ENCODE measurements at places on chromosomes 7 and 10. TPM values are rescaled to one million over a fixed set of nuclear protein-coding genes. Genes with fewer than 3 reads are reported as not detected.

- H3K27me3 ChIP-seq: no peaks in the 10 kb centered on the region
- H3K4me1 ChIP-seq: no peaks in the 10 kb centered on the region
- no peak overlapping the region for H3K27ac ChIP-seq
- H3K4me3 ChIP-seq: no peak overlapping the region
These were observed 415.6 kb upstream of the FOXK1 start for GRCh38 chr7:4266270-4267040.

GRCh38 chr7:27997188-27997707 lies 183.3 kb downstream of the JAZF1 start:
- H3K27me3 ChIP-seq: no peaks in the 10 kb centered on the region
- H3K27ac ChIP-seq: no peak overlapping the region
- H3K36me3 ChIP-seq: no peaks in the 10 kb centered on the region
- H3K4me1 ChIP-seq: peaks cover 8% of the 10 kb centered on the region
- H3K4me3 ChIP-seq: no peak overlapping the region

- DNase-seq: no peak
- peaks cover 11% of the 10 kb centered on the region for H3K4me1 ChIP-seq
- H3K27me3 ChIP-seq: no peaks in the 10 kb centered on the region
- no peak overlapping the region for H3K4me3 ChIP-seq
- no peak overlapping the region for H3K27ac ChIP-seq
These were observed 4.4 kb upstream of the CCL26 start for GRCh38 chr7:75776295-75776971.

DNA sequence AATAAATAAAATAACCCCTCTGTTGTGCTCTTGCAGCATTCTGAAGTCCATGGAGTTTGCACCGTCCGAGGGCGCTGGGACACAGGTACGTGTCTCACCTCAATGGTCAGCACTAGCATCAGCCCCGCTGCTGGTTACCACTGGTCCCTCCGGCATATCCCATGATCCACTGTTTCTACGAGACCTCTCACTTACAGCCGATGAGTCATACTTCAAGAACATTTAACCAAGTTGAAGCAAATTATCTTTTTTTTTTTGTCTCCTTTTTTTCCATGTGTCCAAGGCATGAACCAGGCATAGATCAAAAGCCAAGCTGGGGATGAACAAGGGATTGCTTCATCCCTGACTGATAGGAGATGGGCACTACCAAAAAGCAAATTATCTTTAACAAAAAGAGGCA lies 92.9 kb upstream of the SH2B2 start:
- no peak for DNase-seq
- H3K27me3 ChIP-seq: no peaks in the 10 kb centered on the region
- peaks cover 13% of the 10 kb centered on the region for H3K4me1 ChIP-seq
- peaks cover 23% of the 10 kb centered on the region for H3K36me3 ChIP-seq
- no peak overlapping the region for H3K4me3 ChIP-seq

GRCh38 chr7:46201961-46202360 lies 280.9 kb upstream of the IGFBP3 start:
- peaks cover 5% of the 10 kb centered on the region for H3K4me1 ChIP-seq
- H3K27me3 ChIP-seq: no peaks in the 10 kb centered on the region
- no peak overlapping the region for H3K4me3 ChIP-seq
- H3K36me3 ChIP-seq: no peaks in the 10 kb centered on the region

DNA sequence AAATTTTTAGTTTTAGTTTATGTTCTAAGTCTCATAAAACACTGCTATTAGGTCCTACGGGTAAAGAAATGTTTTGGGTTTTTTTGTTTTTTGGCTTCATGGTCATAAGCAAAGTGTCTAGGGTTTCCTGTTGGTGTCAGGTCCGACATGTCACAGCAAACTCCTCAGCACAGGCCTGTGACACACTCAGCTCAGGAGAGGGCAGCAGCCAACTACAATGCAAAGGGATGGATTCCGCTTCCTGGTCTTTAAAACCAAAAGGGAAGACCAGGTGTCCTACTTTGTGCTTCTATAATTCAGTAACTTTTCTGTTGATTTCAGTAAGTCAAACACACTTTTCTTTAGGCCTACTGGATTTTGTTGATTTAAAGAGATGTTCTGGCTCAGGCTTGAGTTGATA lies 83.8 kb upstream of the MACROH2A2 start:
- no peaks in the 10 kb centered on the region for H3K27me3 ChIP-seq
- DNase-seq: peak; percentile 63
- H3K4me3 ChIP-seq: no peak overlapping the region
- H3K27ac ChIP-seq: no peak overlapping the region

DNA sequence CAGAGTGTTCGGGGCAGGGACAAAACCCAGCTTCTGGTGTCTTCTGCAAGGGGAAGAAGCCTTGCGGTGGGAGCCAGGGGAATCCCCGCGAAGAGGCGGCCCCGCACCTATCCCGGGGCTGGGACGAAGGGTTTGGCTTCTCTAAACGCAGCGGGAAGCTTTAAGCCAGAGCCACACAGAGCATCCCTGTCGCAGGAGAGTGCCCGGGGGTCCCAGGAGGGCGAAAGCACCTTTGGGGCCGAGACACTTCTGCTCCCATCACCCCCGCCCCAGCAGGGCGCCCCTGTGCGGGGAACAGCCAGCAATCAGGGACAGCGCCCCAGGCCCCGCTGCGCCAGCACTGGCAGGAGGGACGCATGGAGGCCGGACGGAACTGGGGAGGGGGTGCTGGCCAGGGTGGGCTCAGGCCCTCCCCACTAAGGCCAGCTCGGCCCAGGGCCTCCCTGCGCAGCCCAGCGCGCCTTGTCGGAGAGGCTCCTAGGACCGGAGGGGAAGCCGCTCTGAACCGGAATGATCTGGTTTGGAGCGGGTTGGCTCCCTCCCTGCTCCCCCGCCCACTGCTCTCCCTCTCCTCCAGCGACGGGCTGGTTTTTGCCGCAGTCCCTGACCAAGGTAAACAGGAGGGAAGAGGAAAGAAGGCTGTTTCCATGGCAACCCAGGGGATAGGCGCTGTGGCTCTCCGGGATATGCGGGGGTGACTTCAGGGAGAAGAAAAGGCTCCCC lies 63.9 kb downstream of the TMEM209 start:
- no peaks in the 10 kb centered on the region for H3K36me3 ChIP-seq
- peaks cover 5% of the 10 kb centered on the region for H3K4me1 ChIP-seq
- no peak overlapping the region for H3K27ac ChIP-seq
- peaks cover 22% of the 10 kb centered on the region for H3K27me3 ChIP-seq
- peak overlapping the region; percentile 68 for H3K4me3 ChIP-seq

DNA sequence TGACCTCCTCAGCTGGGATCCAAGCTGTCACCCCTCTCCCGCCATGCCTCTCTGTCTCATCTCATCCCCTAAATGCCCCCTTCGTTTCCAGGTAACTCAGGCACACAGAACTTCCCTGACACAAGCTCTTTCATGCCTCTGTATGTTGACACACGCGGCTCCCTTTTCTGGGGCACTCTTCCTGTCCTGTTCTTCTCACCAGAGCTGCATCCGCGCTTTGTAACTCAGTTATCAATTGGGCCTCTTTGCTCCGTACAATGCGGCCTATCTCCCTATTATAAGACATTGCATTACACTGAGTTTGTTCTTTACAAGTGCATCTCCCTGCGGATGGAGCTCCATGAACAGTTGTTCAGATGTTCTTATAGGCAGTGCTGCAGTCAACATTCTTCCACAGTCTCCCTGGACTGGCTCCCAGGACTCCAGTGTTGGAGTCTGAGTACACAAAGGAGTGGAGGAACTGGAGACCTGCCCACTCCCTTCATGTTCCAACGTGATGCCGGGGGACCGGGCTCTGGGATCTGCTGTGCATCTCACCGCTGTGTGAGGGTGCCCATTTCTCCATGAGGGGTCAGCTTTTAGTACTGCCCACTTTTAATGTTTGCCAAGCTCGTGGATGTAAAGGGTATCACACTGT lies 56.9 kb upstream of the TNS3 start:
- no peak for DNase-seq
- H3K27ac ChIP-seq: no peak overlapping the region
- no peaks in the 10 kb centered on the region for H3K36me3 ChIP-seq
- H3K4me1 ChIP-seq: peaks cover 24% of the 10 kb centered on the region

DNA sequence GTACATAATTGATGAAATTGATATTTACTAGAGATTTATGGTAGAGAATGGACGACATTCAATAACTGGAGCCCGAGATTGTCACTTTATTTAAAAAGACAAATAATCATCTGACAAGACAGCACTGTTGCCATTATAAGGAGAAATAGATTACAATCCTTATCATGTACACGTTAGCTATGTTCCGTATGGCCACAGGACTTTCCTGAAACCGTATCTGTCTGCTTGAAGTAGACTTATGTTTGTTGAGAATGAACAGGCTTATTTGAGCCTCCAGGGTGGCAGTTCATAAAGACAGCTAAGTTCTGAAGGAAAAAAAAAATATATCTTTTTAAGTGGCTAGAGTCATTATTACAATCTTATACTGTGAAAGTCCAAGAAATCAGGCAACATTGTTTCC lies 317.2 kb downstream of the BICC1 start:
- H3K27ac ChIP-seq: no peak overlapping the region
- no peak overlapping the region for H3K4me3 ChIP-seq
- no peaks in the 10 kb centered on the region for H3K36me3 ChIP-seq
- no peaks in the 10 kb centered on the region for H3K4me1 ChIP-seq

DNA sequence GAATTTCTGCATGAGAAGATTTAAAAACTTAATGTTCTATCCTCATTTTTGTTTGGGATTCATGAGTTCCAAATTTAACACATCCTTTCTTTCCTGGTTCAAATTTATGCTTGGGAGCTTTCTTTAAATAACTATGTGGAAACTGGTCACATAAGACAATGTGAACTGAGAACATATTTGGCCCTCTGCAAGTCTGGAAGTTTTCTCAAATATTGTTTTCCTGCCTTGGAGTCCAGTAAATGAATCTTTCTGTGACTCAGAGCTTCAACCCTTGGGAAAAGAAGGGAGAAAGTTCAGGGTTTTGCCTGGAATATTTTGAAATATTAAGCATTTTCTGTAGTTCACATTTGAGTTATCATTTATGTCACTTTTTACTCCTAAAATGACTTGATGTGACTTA lies 559.0 kb upstream of the NRP1 start:
- no peak for DNase-seq
- no peaks in the 10 kb centered on the region for H3K36me3 ChIP-seq
- H3K4me1 ChIP-seq: no peaks in the 10 kb centered on the region
- H3K4me3 ChIP-seq: no peak overlapping the region

- H3K27me3 ChIP-seq: no peaks in the 10 kb centered on the region
- no peak for DNase-seq
- no peak overlapping the region for H3K4me3 ChIP-seq
- no peaks in the 10 kb centered on the region for H3K4me1 ChIP-seq
These were observed 125.5 kb downstream of the PTPN20 start for GRCh38 chr10:47036771-47037170.

DNA sequence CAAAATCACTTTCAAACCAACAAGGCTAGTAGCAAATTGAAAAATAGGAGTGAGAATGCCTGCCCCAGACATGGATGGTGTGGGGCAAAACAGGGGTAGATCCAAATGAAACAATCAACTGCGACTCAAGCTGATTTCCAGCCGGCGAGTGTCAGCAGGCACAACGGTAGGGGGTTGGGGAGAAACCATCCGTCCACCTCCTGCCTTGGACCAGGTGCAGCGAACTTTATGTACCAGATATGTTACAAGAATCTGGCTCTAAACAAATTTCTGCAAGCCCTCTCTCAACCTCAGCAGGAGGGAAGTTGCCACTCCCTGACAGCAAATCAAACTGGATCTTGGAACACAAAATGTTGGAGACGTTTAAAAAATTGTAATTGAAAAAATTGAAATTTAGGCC lies 45.2 kb downstream of the PYROXD2 start:
- H3K4me1 ChIP-seq: peaks cover 18% of the 10 kb centered on the region
- H3K4me3 ChIP-seq: no peak overlapping the region
- no peaks in the 10 kb centered on the region for H3K27me3 ChIP-seq
- no peaks in the 10 kb centered on the region for H3K36me3 ChIP-seq
- H3K27ac ChIP-seq: no peak overlapping the region
- no peak for DNase-seq

DNA sequence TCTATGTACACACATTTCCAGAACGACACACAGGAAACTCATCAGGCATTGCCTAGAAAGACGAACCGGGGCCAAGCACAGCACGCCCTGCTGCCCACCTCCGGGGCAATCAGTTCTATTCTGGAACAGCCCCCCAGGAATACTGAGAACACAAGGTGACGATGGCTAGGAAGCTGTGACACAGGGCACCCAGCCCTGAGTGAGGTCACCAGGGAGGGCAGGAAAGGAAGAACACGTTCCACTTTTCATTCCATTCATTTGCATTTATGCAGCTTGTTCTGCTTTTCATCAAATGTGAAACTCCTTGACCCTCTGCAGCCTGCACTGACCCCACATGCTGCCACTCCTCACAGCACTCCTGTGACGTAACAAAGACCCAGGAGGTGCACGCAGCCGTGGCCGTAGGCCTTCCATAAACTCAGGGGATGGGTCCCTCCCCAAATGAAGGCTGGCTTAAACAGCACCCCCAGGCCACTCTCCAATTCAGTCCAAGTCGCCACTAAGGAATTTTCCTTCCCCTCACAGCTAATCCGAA lies 28.9 kb downstream of the MAD1L1 start:
- no peaks in the 10 kb centered on the region for H3K4me1 ChIP-seq
- H3K27me3 ChIP-seq: no peaks in the 10 kb centered on the region
- no peaks in the 10 kb centered on the region for H3K36me3 ChIP-seq
- H3K4me3 ChIP-seq: no peak overlapping the region
- H3K27ac ChIP-seq: no peak overlapping the region

DNA sequence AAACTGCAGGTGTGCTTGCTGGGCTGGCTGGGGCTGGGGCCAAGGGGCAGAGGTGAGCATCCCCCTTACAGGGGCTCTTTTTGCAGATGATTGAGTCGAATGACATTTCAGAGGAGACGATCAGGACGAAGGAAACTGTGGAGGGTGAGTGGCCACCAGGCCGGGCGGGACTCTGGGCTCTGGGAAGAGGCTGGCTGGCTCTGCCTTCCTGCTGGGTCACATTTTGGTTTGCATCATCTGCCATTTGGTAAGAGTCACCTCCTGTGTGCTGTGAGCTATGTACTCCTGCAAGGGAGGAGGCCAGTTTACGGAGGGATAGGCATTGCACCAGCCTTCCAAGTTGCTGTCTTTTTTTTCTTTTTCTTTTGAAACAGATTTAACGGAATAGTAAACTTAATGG lies 73.0 kb upstream of the GTF2IRD1 start:
- H3K36me3 ChIP-seq: 0 out of 2 replicates have a peak, but pooled peaks cover 3% of the 10 kb centered on the region
- no peak overlapping the region for H3K4me3 ChIP-seq
- no peaks in the 10 kb centered on the region for H3K27me3 ChIP-seq
- no peak for DNase-seq
- 0 out of 2 replicates have a peak overlapping the region, but pooled peaks have one; percentile 39 for H3K27ac ChIP-seq

DNA sequence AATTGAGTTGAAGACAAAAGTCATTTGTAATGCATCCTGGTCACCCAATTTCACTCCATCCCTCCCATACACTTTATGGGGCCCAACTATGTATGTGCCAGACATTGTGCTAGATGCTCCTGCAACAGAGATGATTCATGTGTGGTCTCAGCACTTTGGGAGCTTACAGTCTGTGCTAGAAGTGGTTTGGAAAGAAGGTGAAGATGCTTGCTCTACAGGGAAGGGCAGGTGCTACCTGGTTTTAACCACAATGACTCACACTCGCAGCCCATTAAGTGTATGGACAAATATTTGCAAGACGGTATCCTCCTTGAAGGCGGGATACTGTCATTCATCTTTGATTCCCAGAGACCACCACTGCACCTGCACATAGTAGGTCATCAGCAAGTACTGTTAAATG lies 257.6 kb downstream of the OTUD1 start:
- H3K36me3 ChIP-seq: no peaks in the 10 kb centered on the region
- H3K4me1 ChIP-seq: peaks cover 11% of the 10 kb centered on the region
- peak overlapping the region; percentile 76 for H3K4me3 ChIP-seq
- no peak overlapping the region for H3K27ac ChIP-seq

The PON3 gene
- 1.6 TPM for polyA plus RNA-seq

The NUTM2E gene
- polyA plus RNA-seq: not detected

The TEX47 gene
- not detected for polyA plus RNA-seq

The GNAT3 gene
- polyA plus RNA-seq: not detected

The ZP3 gene
- 15.2 TPM for polyA plus RNA-seq

The CHST3 gene
- polyA plus RNA-seq: 0.94 TPM
